NCI-H82 (cell line): ENCODE measurements at places on chromosomes 16 and 17.

GRCh38 chr16:30644334-30644830, 6.4 kb upstream of the PRR14 start:
- peak; percentile 11 for DNase-seq

- no peak for DNase-seq
Observed at GRCh38 chr17:41065829-41066624, at the start of gene KRTAP2-4. TSS of gene KRTAP2-4 (minus strand) at chr17:41065879. CDS start at chr17:41065845, 34 bp downstream.

DNA sequence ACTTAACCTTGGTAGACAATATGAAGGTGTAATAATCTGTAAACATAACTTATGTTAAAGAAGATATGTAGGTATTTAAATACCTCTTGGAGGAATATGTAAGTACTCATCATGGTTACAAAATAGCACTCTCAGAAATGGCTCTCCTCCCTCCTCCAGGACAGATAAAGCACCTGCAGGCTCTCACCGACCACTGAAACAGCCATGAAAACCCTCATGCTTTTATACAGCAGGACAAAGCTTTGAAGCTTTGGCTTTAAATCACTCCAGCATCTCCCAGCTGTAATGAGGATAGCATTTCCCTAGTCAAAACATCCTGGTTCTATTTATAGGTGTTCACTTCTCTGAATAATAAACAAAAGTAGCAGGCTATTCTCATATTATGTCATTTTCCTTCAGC, 69.1 kb upstream of the PMFBP1 start:
- DNase-seq, result no peak

- no peak for DNase-seq
Observed at GRCh38 chr16:75023009-75023408, 24.2 kb downstream of the ZNRF1 start.

DNA sequence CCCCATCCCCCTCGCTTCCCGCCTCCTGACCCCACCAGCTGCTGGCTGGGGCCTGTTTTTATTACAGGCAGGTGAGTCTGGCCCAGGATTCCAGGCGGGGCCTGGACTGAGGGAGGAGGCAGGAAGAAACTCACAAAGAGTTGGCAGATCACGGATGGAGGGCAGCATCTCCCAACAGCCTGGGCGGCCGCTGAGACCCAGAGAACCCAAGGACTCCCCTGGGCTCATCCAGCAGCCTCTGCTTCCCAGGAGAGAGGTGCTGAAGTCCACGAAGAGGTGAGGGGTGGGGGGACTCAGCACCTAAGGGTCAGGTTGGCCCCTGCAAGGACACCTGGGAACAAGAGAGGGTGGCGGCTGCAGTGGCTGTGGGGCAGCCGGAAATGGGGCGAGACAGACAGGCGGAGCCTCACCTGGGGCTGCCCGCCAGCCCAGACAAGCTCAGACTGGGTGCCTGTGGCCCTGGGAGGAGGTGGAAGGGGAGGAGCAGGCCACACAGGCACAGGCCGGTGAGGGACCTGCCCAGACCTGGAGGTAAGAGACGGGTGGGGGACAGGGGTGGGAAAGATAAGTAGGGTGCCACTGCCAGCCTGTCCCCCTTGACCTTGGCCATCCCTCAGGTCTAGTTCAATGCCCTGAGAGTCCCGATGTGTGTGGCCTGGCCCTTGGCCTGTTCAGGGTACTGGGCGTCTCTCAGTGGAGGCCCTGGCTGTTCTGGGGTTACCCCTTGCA, 8.7 kb upstream of the ADGRG1 start:
- DNase-seq, result no peak

DNA sequence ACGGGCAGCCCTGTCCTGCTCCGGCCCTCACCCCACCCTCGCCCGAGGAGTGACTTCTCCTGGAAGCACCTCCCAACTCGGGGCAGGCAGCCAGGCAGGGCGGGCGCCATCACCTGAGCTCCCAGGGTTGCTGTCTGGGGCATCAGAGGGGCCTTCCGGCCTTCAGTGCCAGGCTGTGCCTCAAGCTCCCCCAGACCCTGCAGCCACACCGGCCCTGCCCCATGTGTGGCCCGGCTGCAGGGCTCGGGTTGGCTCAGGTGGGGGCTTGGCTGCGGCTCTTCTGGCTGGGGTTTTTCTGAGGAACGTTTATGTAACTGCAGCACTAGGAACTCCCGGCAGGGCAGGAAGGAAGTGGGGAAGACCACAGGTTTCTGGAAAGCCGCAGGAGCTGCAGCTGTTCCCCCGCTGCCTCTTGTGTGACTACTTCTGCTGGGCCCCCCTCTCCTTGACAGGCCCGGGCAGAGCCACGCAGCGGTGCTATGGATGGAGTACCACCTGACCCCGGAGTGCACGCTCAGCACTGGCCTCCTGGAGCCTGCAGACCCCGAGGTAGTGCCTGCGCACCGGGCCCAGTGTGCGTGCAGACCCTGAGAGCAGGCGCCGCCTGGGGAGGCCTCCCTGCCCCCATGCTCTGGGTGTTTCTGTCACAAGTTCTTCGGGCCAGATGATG, 45.6 kb downstream of the PRMT7 start:
- DNase-seq, result no peak

- DNase-seq, result no peak
Observed at GRCh38 chr17:21021208-21021803, 21.5 kb downstream of the USP22 start.

- DNase-seq, result no peak
Observed at GRCh38 chr17:40058186-40058784, 4.1 kb upstream of the MED24 start.

- DNase-seq, result peak; percentile 89
Observed at GRCh38 chr16:15576960-15577958, 65.7 kb downstream of the MARF1 start.

DNA sequence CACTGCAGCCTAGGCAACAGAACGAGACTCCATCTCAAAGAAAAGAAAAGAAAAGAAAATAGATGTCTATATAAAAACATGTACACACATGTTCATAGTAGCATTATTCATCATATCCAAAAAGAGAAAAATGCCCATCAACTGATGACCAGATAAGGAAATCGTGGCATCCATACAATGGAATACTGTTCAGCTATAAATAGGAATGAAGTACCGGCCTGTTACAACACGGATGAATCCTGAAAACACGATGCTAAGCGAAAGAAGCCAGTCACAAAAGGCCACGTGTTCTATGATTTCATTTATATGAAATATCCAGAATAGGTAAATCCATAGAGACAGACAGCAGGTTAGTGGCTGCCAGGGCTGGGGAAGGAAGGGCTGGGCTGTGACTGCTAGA, 65.8 kb downstream of the TBC1D16 start:
- no peak for DNase-seq

GRCh38 chr17:49003557-49004511, 6.6 kb downstream of the IGF2BP1 start:
- peak; percentile 42 for DNase-seq

DNA sequence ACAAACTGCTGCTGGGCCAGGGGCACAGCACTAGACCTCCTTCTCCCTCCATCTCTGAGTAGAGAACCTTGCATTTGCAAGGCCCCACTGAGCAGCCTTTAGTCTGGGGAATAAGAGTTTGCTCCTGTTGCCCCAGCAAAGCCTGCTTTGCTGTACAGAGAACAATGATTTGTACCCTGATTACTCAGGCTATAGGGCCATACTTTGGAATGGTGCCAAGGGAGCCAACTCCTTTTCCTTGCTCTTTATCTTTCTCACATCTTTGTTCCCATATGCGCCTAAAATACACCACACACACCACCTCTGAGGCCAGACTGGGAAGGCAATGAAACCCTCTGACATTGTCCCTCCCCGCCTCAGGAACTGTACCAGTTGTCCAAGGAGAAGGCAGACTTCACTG, 21.2 kb downstream of the LIG3 start:
- DNase-seq, result no peak

GRCh38 chr17:17180741-17181525, 25.2 kb downstream of the PLD6 start:
- no peak for DNase-seq

GRCh38 chr16:78122774-78123315, 23.4 kb downstream of the WWOX start:
- DNase-seq, result peak; percentile 60

DNA sequence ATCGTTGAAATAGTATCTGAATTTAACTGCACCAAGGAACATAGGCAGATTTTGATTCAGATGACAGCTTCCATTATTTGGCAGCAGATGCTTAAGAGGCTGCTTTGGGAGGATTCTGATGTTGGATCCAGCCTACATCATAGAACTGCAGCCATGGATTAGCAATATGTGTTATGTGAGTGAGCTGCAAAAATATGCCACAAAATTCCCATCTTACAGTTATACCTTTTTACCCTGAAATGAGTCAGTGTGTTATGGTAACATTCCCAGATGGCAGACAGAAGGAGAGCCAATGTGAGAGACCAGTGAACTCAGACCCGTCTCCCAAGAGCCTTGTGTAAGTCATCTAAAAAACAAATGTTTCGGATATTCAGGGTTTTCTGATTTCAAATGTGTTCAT, 206.1 kb downstream of the CDH13 start:
- DNase-seq, result peak; percentile 10

DNA sequence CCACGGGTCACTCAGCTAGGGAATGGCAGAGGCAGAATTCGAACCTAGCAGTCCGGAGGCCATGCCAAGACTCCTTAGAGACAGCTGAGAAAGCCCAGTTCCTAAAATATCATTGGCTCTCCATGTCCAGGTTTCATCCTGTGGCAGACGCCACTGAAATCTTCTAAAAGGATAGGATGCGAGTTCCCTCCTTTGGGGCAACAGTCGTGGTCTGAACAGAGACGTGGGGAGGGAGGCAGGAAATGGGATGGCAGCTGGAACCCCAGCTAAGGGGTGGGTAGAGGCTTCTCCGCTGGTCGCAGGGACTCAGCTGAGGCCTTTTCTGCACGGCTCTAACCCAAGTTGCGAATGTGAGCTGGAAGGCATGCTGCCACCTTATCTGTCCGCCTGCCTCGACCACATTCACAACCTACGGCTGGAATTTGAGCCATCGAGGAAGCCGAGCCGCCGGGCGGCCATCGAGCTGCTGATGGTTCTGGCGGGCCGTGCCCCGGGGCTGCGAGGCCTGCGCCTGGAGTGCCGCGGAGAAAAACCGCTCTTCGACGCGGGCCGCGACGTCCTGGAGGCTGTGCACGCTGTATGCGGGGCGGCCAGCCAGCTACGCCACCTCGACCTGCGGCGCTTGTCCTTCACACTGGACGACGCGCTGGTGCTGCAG, 1.9 kb upstream of the HSF4 start:
- DNase-seq, result no peak

DNA sequence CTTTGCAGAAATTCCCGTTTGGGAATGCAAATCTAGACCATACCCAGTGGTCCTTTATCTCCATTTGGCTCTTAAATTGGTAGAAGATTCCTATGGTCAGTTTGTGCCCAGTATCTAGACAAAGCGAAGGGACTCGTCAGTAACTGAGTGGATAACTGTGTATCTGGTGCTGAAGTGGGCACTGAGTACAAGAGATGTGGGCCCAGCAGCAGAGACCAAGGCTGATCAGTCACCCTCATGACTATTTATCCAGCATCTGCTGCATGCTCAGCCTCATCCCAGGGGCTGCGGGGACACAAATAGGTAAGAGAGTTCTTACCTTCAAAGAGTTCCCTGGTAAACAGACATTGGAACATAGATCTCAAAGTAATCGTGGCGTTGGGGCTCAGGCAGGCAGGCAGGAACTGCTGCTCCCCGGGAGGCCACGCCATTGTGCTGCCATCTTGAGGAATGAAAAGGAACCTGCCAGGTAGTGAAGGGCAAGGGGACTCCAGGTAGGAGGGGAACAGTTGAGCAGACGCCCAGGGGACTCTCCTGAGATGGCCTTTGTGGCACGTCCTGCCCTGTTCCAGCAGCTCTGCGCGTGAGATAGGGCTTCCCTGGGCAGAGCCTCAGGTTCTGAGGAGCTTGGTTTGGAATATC, 10.3 kb downstream of the NT5M start:
- peak; percentile 65 for DNase-seq

DNA sequence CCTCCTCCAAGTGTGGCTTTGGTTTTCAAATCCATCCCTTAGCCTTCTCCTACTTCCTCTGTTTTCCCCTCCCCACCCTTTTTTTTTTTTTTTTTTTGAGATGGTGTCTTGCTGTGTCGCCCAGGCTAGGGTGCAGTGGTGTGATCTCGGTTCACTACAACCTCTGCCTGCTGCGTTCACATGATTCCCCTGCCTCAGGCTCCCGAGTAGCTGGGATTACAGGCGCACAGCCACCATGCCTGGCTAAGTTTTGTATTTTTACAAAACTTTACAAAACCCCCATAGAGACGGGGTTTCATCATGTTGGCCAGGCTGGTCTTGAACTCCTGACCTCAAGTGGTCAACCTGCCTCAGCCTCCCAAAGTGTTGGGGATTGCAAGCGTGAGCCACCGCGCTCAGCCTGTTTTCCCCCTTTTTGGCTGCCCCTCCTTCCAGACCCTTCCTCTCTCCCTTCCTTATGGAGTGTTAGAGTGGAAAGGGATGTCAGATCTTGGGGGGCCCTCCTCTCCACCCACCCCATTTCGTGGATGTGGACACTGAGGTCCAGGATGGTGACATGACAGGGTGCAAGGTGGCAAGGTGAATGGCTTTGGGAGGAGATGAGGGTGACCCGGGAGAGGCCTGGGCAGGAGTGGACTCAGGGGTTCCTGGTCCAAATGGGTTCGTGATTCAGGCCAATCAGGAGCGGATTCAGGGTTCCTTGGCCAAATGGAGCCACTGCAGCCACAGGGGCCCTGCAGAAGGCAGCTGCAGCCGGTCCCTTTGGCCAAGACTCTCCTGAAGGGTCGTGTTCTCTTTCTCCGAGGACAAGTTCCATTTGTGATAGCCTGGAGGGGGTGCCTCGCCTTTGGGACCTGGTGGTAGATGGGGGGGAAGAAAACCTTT, 4.8 kb downstream of the ABCC1 start:
- no peak for DNase-seq

DNA sequence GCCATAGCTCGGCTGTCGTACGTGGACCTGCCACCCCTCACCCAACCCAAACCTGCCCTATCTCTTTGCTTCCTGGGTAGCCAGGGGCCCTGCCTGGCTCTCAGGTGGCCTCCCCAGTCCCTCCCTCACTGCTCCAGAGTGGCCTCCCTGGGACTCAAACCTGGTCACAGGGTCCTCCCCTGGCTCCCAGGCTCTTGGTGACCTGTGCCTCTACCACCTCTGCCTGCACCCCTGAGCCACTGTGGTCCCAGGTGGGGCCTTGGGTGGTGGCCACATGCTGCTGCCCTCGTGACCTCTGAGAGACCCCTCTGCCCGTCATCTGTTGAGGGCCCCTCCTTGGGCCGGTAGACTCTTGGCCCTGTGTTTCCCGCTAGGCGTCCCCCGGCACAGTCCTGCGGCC, 64.6 kb upstream of the PVALEF start:
- no peak for DNase-seq

- no peak for DNase-seq
Observed at GRCh38 chr17:42772945-42773289, 332 bp upstream of the VPS25 start.

DNA sequence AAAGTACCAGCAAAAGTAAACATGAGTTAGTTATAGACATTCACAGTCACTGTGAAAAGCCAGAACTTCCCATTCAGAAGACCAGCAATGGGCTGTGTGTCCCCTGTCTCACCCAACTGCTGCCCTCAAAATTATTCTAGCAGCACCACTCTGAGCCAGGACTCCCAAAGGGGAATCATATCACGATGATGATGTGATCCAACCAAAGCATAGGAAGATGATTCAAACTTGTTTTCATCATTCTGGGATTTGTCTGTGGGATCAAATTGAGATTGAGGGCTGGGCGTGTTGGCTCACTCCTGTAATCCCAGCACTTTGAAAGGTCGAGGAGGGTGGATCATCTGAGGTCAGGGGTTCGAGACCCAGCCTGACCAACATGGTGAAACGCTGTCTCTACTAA, 6.4 kb upstream of the NAT9 start:
- DNase-seq, result no peak

- DNase-seq, result no peak
Observed at GRCh38 chr17:15456496-15456895, 10.9 kb downstream of the CDRT4 start.
